Activated effector memory CD4-positive, alpha-beta T cell treated with anti-CD3 and anti-CD28 coated beads, Interleukin-2, amount 50 U/mL, for 16 hours (primary cell): ENCODE measurements at places on chromosomes 16 and 17.

GRCh38 chr16:31476303-31477219 is 4.6 kb downstream of the TGFB1I1 start:
- peak; percentile 94 for DNase-seq

DNA sequence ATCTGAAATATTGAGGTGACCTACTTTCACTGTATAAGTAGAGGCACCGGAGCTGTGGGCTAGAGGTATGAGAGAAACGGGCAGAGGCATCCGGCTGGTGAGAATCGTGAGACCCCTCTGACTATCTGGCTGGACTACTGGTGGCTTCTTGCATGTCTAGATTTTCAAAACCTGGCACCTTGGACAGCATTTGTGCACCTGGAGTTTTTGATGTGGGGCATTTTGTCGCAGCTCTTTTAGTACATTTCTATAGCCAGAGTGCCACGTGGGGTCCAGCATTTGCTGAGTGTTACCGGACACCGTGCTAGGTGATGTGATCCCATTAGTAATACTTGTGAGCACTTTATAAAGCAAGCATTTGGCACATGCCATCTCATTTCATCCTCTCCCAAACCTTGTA is 32.6 kb upstream of the SHISA9 start:
- no peak for DNase-seq

DNA sequence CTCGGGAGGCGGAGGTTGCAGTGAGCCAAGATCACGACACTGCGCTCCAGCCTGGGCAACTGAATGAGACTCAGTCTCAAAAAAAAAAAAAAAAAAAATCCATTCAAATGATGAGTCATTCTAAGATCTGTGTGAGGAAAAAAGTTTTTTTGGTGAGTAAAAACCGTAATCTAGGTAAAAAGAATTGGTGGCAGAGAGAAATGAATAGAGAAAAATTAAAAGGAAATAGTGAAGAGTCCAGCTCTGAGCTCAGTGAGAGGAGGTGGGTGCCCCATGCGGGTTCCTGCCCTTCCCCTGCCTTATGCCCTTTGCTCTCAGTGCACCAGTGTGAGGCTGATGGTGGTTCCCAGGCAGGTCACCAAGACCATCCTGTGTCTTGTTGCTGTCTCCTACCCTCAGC is 20.9 kb downstream of the GAN start:
- no peak for DNase-seq

DNA sequence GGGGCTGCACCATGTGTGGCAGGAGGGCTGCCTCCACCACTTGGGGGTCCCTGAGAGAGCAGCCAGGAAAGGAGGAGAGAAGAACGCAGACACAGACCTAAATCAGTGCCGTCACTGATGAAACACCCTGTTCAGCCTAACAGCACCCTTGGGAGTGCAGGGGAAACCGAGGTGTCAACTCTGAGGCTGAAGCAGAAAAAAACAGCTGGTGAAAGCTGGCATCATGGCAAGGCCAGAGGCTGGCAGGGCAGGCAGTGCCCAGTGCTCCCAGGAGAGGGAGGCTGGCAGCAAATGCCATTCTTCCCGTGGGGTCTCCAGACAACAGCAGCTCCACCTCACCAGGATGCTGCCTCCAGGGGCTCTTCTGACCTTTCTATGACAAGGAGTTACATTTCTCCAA is 23.1 kb downstream of the SPHK1 start:
- no peak for DNase-seq

GRCh38 chr17:3944485-3945388 is 19.5 kb downstream of the ATP2A3 start:
- peak; percentile 85 for DNase-seq

- DNase-seq: no peak
These were observed 183.5 kb downstream of the CPPED1 start for GRCh38 chr16:12620150-12620549.

DNA sequence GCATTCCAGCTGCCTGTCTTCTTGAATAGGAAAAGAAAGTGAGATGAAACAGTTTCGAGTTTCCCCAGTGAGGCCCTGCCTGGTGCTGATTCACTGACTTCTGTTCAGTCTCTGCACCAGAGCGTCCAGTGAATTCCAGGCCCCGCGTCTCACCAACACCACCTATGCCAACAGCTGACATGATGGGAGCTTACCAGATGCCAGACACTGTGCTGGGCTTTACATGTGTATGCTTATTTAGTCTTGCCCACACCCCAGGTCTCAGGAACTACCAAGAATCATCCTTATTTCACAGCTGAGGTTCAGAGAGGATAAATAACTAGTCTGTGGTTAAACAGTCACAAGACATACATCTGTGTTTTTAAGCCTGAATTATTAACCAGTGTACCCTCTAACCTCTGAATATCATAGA is 29.1 kb upstream of the IRX6 start:
- no peak for DNase-seq

- no peak for DNase-seq
These were observed 7.0 kb downstream of the CHAD start for GRCh38 chr17:50461550-50462132.

DNA sequence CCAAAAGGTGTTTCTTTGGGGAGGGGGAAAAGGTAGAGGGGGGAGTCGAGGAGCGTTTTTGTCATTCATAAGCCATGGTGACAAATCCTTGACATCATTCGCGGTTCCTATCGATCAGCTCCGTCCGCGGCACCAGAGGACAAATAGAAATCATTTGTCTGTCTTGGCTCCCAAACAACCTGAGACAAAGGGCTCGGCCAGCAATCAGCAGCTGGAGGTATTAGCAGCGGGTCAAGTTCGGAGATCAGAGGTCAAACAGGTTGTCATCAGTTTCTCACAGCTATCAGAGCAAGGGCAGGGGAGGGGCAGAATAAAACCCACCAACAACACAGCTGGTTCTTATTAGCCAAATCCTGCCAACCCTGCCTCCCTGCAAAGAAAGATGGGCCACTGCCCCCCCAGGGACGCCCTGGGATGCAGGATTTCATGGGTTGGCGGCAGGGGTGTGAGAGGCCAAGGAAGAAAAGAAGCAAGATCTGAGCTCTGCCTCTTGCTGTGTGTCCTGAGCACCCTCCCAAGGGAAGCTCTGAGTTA is 145.3 kb upstream of the LHX1 start:
- DNase-seq: no peak

DNA sequence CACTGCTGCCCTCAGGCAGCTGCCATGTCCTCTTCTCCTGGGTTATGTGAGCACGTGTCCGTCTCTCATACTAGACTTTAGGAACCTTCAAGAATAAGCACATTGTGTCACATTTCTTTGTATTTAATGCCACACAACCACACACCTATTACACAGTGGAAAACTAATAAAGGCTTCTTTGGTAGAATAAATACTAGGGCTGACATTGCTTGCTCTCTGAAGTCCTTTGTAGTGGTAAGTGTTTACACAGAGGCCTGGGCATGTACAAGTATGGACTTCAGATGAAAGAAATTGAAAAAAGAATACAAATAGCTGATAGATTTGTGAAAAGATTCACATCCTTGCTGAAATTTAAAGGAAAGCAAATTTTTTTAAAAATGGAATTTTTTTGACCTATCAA is 188.1 kb upstream of the CCL2 start:
- DNase-seq: no peak

GRCh38 chr16:56683424-56684172 is 1.3 kb downstream of the MT1X start:
- DNase-seq: no peak

DNA sequence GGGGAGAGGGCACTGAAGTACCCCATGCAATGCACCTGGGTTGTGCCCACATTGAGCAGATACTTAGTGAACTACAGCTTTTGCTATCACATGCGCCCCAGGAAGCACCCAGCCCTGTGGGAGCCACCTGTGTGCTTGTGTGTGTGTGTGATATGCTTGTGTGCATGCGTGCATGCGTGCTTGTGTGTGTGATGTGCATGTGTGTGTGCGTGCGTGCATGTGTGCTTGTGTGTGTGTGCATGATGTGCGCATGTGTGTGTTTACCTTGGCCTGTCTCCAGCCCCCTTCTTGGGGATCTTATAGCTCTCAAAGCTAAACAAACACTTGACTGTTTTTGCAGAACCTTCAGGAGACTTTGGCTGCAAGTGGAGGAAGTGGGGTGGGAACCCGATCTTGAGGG is 841 bp downstream of the C16orf89 start:
- no peak for DNase-seq

- no peak for DNase-seq
These were observed 28.7 kb downstream of the TMEM186 start for GRCh38 chr16:8768692-8769091.

DNA sequence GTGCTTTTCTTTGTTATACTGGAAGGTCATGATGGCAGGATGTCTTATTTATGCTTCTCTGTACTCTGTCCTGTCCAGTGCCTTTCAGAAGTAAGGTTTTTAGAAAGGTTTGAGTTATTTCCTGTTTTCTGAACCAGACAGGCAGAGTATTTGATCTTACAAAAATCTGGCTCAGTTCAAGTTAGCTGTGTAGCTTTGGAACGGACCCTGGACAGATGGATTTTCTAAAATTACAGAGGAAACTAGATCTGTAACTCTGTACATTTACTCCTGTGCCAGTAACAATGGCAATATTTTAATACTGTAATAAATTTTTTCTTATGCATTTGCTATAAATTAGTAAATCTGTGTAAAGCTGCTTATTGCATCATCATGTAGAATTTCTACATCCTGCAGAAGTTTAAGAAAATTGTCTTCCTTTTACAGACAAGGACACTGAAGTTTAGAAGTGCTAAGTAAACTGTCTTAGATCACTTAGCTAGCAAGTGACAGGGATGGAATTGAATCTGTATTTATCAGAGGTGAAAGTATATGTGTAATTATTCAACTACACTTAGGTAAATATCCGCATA is 347.6 kb downstream of the WWOX start:
- DNase-seq: no peak

DNA sequence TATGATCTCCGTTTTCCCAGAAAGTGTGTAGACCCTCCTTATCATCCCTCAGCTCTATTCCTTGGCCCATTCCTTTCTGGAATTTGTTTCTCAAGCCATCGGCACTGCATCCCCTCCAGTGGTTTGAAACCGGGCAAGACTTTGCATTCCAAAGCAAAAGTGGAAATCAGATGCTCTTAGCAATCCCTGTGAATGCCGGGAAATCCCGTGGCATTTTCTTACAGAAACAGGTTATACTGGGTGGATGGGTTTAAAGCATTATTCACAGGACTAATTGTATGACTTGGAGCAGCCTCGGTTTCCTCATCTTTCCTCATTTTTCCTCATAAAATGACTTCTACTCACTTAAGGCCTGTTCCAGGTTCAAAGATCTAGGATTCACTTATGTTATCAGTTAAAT is 52.0 kb downstream of the MAP2K6 start:
- no peak for DNase-seq

DNA sequence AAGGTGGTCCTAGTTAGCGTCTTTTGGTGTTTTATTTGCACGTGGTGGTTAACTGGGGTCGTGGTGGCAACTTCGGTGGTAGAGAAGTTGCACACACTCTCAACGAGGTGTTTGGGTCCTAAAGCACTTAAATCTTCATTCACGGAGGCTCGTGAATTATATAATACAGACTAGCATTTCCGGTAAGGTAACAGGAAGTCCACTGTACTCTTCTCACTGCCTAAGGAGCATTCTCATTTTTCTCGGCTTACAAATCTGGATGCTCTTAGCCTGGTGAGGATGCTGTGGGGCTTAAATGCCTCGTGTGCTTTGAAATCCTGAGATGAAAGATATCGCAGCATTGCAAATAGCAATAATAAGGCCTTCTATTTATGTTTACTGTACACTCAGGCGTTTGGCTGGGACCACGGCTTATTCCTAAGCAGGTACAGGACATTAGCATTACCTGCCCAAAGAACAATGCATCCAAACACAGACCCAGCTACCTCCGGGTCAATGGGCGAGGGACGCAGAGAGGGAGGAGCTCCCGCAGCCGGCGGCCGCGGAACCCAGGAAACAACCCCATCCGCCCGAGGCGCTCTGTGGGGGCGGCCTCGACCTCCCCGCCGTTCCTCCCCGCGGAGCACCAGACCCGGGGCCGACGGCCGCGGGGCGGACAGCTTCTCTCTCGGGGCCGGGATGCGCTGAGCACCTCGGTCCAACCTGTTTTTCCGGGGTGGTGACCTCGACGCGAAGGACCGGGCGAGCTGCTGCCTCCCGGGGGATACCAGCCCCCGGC is 856 bp downstream of the DNAJA2 start:
- peak; percentile 82 for DNase-seq

DNA sequence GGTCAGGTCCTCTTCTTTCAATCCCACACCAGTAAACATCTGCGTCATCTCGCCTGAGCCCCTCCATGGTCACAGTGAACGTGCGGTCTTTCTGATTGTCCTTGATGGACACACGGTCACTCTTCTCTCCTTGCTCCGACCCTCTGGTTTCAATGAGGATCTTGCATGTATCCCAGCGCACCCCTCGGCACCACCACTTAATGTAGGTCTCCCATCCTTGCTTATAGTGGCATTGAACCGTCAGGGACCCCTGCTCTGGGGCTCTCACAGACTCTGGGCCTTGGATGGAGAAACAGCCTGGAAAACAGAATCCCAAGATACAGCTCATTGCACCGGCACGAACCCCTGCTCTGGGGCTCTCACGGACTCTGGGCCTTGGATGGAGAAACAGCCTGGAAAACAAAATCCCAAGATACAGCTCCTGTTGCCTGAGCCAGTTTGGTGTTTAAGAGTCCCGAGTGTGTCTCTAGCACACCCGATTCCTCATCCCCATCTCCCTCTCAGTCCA is 5.4 kb downstream of the CD300LB start:
- DNase-seq: peak; percentile 12

DNA sequence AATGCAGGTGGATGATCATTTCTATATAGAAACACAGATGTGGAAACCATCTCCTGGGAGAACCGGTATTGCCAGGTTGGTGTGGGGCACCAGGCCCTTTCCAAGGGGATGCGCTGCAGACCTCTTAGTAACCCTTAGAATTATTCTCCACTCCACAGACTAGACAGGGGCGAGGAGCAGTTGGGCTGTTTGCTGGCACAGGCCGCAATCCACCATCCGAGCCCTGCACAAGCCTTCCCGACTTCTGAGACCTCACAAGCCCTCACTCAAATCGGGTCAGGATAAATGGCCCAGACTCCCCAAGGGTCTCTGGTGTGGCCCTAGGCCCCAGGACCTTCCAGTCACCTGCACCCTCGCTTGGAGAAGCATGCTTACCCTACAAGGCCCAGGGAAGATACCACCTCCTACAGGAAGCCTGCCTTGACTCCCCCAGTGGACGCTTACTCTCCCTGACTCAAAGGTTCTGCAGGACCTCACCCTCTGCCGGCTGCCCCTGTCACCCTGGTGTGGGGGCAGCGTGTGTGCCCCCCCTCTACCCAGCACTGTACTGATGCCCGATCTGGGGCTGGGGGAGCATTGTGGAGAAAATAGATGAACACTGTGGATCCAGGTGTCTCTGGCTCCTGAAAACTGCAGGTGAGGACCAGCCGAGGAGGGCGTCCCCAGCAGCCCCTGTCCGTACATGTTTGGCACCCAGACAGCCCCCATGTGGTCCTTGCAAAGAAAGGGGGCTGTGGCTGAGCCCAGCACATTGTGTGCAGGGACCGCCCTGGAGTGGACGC is 49.8 kb upstream of the ACSF3 start:
- DNase-seq: no peak
